ENCODE measurements at places on chromosomes 4 and X. TPM values are rescaled to one million over a fixed set of nuclear protein-coding genes. Genes with fewer than 3 reads are reported as not detected.

Gene MAGEB3
- total RNA-seq, result not detected

Gene AMBN
- total RNA-seq, result not detected

Gene NLGN4X
- total RNA-seq, result not detected

Gene SHROOM3
- 0.02 TPM for total RNA-seq

Gene PCYT1B
- total RNA-seq, result 0.20 TPM

Gene YY2
- 2.4 TPM for total RNA-seq

Gene LPAR4
- not detected for total RNA-seq

Gene CXCL11
- 0.46 TPM for total RNA-seq

Gene SAP30
- total RNA-seq, result 20.1 TPM

Gene FAM149A
- 0.61 TPM for total RNA-seq

Gene POU4F2
- total RNA-seq, result not detected

Gene PPP3CA
- 23.3 TPM for total RNA-seq

Gene NPY1R
- not detected for total RNA-seq

Gene RASL11B
- 0.17 TPM for total RNA-seq

Gene CLCN4
- total RNA-seq, result not detected

Gene TCEAL5
- not detected for total RNA-seq

Gene AVPR2
- not detected for total RNA-seq

Gene RELL1
- total RNA-seq, result 39.8 TPM

Gene EMCN
- total RNA-seq, result not detected

Gene CLDN34
- total RNA-seq, result not detected

Gene MAGEA6
- total RNA-seq, result not detected

Gene RNF212
- 2.1 TPM for total RNA-seq

Gene CTAG2
- total RNA-seq, result not detected

Data from T-helper 1 cell treated with Interleukin-12 subunit alpha and Interleukin-12 subunit beta and Interleukin-4 antibody, amounts not matched to agents 30 ng/mL and 1 ng/mL, for 36 hours (primary cell).